Right lobe of liver (tissue), 6 donors: ENCODE measurements at places on chromosomes 6 and 20. TPM values are rescaled to one million over a fixed set of nuclear protein-coding genes. Genes with fewer than 3 reads are reported as not detected.

The TOX2 gene
- total RNA-seq = 1.7 TPM

The GRM1 gene
- not detected for total RNA-seq

- H3K4me3 ChIP-seq = no peak overlapping the region
- no peak overlapping the region for H3K27ac ChIP-seq
- H3K36me3 ChIP-seq = no peaks in the 10 kb centered on the region
- H3K27me3 ChIP-seq = no peaks in the 10 kb centered on the region
Observed at GRCh38 chr6:100167585-100167984, 173.6 kb upstream of the MCHR2 start.

The SLC17A9 gene
- 91.6 TPM for total RNA-seq

The CST5 gene
- total RNA-seq = not detected
